A549 treated with dexamethasone at 1 μM for 4 hours (cell line): ENCODE measurements at places on chromosomes 3 and 15. TPM values are rescaled to one million over a fixed set of nuclear protein-coding genes. Genes with fewer than 3 reads are reported as not detected.

CD96 gene
- not detected in 5 replicates for total RNA-seq

GOLGA8O gene
- 0.27 to 0.57 TPM (median 0.38 TPM) in 5 replicates for total RNA-seq

GOLIM4 gene
- total RNA-seq: 17.0 to 24.2 TPM (median 23.2 TPM) in 5 replicates

GOLGA6L7 gene
- not detected in 5 replicates for total RNA-seq

CHL1 gene
- total RNA-seq: 0.06 to 0.09 TPM in 2 of 5 replicates, not detected in the others

BAHD1 gene
- total RNA-seq: 9.4 to 11.6 TPM (median 11.2 TPM) in 5 replicates

CPNE9 gene
- 0.05 to 0.25 TPM (median 0.14 TPM) in 4 of 5 replicates, not detected in the other for total RNA-seq

CD80 gene
- total RNA-seq: 0.04 to 0.09 TPM in 2 of 5 replicates, not detected in the others

TAGLN3 gene
- total RNA-seq: not detected in 5 replicates

SPINK8 gene
- total RNA-seq: not detected in 5 replicates

PCOLCE2 gene
- total RNA-seq: 27.5 to 40.1 TPM (median 29.5 TPM) in 5 replicates

SKOR1 gene
- total RNA-seq: 0.05 to 0.08 TPM (median 0.06 TPM) in 4 of 5 replicates, not detected in the other

KIF15 gene
- 9.2 to 11.4 TPM (median 10.5 TPM) in 5 replicates for total RNA-seq

DPPA4 gene
- total RNA-seq: not detected in 5 replicates

MEIS2 gene
- 9.0 to 11.3 TPM (median 9.8 TPM) in 5 replicates for total RNA-seq

CYP1A2 gene
- not detected in 5 replicates for total RNA-seq

CHST2 gene
- 0.80 to 1.3 TPM (median 1.1 TPM) in 5 replicates for total RNA-seq

ALS2CL gene
- total RNA-seq: 4.0 to 10.0 TPM (median 7.3 TPM) in 5 replicates

BUB1B gene
- total RNA-seq: 25.6 to 30.3 TPM (median 28.8 TPM) in 5 replicates

TGM4 gene
- total RNA-seq: 0.25 to 0.39 TPM (median 0.27 TPM) in 5 replicates

ZBBX gene
- not detected in 5 replicates for total RNA-seq

TEX55 gene
- total RNA-seq: not detected in 5 replicates

LMAN1L gene
- 0.04 TPM in 1 of 5 replicates, not detected in the others for total RNA-seq

ITGA11 gene
- total RNA-seq: 2.8 to 8.3 TPM (median 5.2 TPM) in 5 replicates

SCAANT1 gene
- total RNA-seq: not detected in 5 replicates

ZDHHC19 gene
- 0.17 to 0.21 TPM (median 0.19 TPM) in 3 of 5 replicates, not detected in the others for total RNA-seq

TMEM207 gene
- total RNA-seq: not detected in 5 replicates

LSMEM2 gene
- total RNA-seq: not detected in 5 replicates

ARL8B gene
- total RNA-seq: 57.8 to 74.8 TPM (median 66.0 TPM) in 5 replicates

NCKIPSD gene
- 7.8 to 12.0 TPM (median 10.7 TPM) in 5 replicates for total RNA-seq

FOXB1 gene
- not detected in 5 replicates for total RNA-seq

ZNF860 gene
- total RNA-seq: 1.3 to 1.9 TPM (median 1.7 TPM) in 5 replicates

PTPRG gene
- total RNA-seq: 2.3 to 3.8 TPM (median 3.4 TPM) in 5 replicates

LPP gene
- total RNA-seq: 7.6 to 13.3 TPM (median 12.6 TPM) in 5 replicates

RTP1 gene
- total RNA-seq: not detected in 5 replicates

FILIP1L gene
- 0.17 to 0.74 TPM (median 0.26 TPM) in 5 replicates for total RNA-seq

GCNT3 gene
- 111 to 128 TPM (median 119 TPM) in 5 replicates for total RNA-seq

MYO1E gene
- 235 to 423 TPM (median 355 TPM) in 5 replicates for total RNA-seq

ROPN1B gene
- total RNA-seq: not detected in 5 replicates

GOLGA6A gene
- total RNA-seq: 0.02 to 0.32 TPM (median 0.19 TPM) in 5 replicates

VEPH1 gene
- total RNA-seq: 0.25 to 0.73 TPM (median 0.48 TPM) in 5 replicates

ATP13A3 gene
- 25.3 to 42.6 TPM (median 41.4 TPM) in 5 replicates for total RNA-seq

MYL3 gene
- total RNA-seq: 0.15 to 0.16 TPM in 2 of 5 replicates, not detected in the others

GNAT1 gene
- 0.03 to 0.48 TPM (median 0.21 TPM) in 4 of 5 replicates, not detected in the other for total RNA-seq

KBTBD13 gene
- not detected in 5 replicates for total RNA-seq

GAP43 gene
- 0.05 to 0.09 TPM (median 0.06 TPM) in 4 of 5 replicates, not detected in the other for total RNA-seq

GOLGA6D gene
- not detected in 5 replicates for total RNA-seq
